Fibroblast of skin of right biceps (primary cell): ENCODE measurements at places on chromosomes 7 and 10.

DNA sequence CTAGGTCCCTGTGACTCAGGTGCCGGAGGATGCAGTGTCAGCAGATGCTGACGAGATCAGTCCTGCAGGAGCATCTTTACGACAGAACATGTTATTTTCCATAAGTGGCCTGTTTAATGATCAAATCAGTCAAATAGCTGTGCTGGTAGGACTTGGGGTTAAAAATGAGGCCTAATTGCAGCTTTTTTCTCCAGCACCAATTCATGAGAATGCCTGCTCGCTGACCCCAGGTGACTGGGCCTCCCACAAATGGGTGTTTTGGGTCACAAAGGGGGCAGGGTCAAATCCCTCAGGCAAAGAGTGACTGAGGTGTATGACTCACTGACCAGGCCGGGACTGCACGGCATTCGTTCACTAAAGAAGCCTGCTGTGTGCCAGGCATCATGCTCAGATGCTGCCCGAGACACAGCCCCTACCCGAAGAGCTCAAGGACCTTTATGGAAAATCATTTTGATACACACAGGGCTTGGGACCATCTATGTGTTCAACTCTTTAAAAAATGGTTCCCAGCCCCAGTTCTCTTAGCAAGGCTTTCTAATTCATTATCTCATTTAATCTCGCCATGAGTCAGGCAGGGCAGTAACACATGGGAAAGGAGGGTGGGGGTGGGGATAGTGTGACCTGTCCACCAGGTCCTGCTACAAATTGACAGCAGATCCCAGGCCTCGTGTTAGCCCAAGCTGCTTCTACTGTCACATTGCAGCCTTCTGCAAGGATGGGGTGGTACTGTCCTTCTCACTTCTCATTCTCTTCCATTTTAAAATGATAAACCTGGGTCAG, 21.1 kb downstream of the ZNF775 start:
- DNase-seq: peak; percentile 22

DNA sequence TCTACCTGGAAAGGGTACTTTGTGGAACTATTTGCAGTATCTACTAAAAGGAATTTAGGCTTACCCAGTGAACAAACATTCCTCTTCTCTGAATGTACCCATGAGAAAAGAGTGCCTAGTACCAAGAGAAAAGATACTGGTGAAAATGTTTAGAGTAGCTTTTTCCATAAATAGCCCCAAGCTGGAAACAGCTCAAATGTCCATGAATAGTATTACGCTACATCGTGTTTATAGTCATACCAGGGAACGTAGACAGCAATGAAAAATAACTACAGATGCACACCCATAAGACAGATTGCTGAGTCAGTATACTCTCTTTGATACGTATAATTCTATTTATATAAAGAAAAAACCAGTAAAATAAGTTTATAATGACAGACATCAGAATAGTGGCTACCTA, 285.9 kb downstream of the KLF6 start:
- peak; percentile 43 for DNase-seq

DNA sequence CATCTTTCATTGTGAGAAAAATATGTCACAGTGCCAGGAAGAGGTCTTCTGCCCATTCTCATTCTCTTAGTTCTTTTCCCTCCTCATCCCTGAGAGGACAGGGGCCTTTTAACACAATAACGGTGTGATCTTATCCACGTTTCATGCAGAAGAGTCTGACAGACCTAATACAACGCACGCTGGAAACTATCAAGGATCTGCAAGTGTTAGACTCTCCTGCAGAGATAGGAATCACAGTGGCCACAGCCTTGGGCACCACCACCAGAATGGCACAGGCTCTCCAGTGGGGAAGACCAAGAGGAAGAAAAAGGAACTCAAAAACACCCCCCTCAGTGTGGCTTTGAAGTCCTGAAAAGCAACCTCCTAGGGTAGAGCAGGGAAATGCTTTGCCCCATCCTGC, 72.6 kb upstream of the LAMB4 start:
- no peak for DNase-seq

DNA sequence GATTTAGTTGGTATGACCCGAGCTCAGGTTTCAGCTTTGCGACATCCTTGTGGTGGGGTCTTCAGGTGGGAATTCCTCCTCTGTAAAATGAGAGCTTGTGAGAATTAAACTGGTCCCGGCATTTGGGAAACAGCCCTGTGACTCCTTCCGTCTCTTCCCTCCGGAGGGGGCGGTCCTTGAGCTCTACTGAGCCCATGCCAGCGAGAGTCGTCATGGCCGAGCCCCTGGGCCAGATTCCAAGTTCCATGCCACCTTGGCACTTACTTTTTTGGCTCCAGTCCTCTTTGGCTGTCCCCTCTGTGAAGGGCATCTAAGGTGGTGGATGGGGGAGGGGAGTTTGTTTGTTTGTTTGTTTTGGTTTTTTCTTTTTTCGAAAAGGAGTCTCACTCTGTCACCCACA, 47.6 kb downstream of the GTF2IRD1 start:
- DNase-seq: no peak

GRCh38 chr10:111836571-111836970, 347.0 kb downstream of the GPAM start:
- peak; percentile 52 for DNase-seq

DNA sequence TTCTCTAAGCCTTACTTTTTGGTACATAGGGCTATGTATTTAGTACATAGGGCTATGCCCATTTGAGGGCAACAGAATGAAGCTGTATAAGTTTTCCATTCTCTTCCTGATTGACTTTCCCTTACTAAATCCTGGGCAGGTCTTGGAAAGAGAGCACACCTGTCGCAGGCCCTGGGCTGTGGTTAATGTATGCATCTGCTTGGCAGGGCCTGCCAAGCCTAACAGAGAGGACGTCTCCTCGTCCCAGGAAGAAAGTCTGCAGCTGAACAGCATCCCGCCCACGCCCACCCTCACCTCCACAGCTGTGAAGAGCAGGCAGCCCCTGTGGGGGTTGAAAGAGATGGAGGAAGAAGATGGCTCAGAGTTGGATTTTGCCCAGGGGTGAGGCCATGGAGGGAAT, 8.9 kb upstream of the PVRIG start:
- DNase-seq: no peak

GRCh38 chr7:37476428-37476827, 27.8 kb upstream of the ELMO1 start:
- DNase-seq: no peak

GRCh38 chr7:111832174-111832573, 269.9 kb upstream of the IMMP2L start:
- DNase-seq: no peak

- no peak for DNase-seq
Measured at GRCh38 chr7:28230261-28230660, 49.7 kb upstream of the JAZF1 start.

DNA sequence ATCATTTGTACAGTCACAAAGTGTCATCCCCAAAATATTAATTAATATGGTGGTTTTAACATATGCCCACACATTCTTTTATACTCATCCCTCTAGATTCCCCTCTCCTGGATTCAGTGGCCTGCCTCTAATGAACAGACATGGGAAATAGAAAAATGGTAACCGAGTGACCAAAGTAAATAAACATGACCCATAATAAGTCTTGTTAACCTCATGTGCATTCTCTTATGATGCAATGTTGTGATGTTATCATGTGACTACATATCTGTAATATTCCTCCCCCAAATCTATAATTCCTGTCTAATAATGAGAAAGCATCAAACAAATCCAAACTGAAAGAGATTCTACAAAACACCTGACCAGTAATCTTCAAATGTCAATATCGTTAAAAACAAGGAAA, 164.5 kb upstream of the PRSS1 start:
- DNase-seq: no peak

GRCh38 chr7:14207138-14207537, 217.7 kb upstream of the ETV1 start:
- DNase-seq: no peak

- peak; percentile 27 for DNase-seq
Measured at GRCh38 chr10:29329420-29329819, 40.5 kb downstream of the LYZL1 start.

DNA sequence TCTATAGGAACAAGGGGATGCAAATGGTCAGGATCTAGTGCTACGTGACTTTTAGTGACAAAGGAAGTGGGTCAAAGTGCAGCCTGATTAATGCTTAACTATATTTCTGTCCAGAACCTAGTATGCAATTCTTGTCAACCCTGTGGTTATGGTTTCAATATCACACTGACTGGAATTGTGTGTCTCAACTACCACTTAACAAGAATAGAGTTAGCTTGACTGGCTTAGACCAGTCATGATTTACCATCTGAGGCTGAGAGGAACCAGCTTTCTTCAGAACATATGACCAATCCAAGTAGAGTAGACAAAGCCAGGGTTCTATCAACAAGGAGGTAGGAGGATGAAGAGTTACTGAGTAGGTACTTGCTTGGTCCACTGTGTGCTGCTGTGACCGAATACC, 54.4 kb downstream of the MYPN start:
- no peak for DNase-seq

GRCh38 chr7:132782777-132783640, 206.7 kb upstream of the PLXNA4 start:
- DNase-seq: peak; percentile 88

- peak; percentile 33 for DNase-seq
Measured at GRCh38 chr10:108204528-108205305, 1040.2 kb upstream of the SORCS1 start.

- DNase-seq: peak; percentile 66
Measured at GRCh38 chr10:59181668-59182067, 5.2 kb downstream of the PHYHIPL start.

GRCh38 chr7:27179503-27180430, 5.3 kb downstream of the HOXA11 start:
- DNase-seq: peak; percentile 80

DNA sequence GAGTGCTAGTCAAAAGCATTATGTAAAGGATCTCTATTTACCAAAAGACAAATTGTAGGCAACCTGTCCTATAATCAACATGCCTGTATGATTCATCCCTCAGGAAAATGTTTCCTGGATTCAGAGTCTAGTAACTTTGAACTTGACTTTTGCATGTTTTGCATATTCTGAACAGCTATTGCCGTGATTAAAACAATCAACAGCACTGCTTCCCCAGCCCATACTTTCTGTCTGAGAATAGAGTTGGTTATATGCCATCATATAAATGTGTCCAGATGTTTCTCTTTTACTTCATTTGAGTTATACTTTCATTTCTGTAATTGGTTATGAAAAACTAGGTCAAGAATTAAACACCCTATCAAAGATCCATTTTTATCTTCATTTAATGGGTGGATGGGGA, 83.5 kb downstream of the ZMYND11 start:
- DNase-seq: peak; percentile 42

GRCh38 chr7:151628846-151629604, 109.3 kb upstream of the RHEB start:
- no peak for DNase-seq

DNA sequence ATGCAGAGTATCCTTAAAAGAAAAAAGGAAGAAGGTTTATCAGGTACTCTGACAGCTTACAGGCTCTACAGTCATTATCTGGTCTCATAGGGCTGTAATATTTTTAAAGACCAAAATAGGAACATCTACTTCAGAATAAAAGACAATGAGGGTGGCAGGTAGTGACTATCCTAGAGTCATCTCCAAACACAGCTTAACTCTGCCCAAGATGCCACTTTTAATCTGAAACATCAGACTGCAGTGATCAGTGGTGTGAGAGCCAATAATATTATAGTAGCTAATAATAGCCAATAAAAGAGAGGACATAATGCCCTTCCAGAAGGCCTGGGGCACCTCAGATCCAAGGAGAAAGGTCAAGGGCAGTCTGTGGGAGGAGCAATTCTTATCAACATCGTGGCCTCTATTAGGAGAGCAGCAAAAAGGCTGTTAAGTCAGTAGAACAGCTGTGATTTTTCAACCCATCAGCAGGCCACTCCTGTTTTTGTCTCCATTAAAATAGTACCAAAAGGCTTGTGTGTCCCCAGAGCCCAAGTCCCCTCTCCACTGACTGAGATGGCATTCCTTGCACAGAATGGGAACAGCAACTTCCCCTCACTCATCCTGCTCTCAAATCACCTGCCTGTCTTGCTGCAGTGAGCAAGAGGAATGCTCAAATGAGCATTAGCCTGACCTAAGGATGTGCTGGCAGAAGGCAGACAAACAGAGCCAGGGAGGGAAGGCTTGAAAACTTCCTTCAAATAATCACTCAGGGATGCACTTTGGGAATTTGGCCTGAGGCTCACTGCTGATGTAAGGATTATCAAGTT, 20.7 kb upstream of the SPOCK2 start:
- no peak for DNase-seq

- DNase-seq: no peak
Measured at GRCh38 chr10:122553341-122553740, 7.2 kb upstream of the DMBT1 start.

DNA sequence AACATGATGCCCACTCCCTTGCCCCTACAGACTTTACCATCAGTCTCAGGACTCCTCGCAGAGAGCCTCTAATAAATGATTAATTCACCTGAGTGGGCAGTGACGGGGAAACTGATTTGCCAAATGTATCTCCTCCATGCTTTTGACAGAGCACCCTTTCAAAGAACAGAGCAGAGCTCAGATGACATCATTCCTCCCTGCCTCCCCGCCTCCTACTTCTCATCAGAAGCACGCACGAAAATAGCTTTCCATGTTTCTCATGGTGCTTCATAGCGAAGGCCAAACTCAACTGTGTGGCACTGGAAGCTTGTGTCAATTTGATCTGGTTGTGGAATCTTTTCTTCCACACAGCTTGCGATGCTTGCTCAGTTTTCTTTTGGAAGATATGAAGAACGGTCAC, 442.5 kb downstream of the RPS24 start:
- DNase-seq: no peak

DNA sequence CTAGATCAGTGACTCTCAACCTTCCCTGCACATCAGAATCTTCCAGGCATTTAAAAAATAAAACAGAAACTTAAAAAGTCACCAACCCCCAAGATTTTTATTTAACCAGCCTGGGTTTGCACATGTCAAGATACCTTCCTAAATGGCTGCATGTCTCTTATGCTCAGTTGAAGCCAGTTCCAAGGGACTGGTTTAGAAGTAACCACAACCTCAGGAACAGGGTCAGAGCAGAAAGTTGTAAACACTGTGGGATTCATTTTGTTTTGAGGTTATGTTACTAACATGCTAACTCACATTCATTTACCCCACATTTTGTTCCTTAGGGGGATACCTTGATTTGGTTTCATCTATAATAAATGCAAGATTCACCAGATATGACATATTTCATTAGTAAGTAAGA, 72.9 kb downstream of the PKD1L1 start:
- no peak for DNase-seq

DNA sequence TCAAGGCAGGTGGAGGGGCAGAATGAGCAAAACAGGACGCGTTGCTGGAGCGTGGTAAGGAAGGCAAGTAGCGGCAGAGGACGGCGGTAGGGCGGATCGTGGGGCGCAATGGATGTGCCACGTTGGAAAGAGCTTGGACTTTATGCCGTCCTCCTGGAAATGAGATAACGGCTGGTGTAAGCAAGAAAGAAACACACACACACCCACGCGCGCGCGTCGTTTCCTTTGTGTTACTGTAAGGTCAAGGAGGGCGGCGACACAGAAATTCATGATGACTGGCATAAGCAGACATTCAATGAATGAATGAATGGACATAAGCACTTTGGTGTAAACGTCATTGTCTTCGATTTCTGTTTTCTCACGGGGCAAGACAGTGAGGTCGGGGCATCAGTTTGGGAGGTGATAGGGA, 683 bp upstream of the ENTPD7 start:
- peak; percentile 27 for DNase-seq
